ENCODE measurements at places on chromosomes 2 and 18.

DNA sequence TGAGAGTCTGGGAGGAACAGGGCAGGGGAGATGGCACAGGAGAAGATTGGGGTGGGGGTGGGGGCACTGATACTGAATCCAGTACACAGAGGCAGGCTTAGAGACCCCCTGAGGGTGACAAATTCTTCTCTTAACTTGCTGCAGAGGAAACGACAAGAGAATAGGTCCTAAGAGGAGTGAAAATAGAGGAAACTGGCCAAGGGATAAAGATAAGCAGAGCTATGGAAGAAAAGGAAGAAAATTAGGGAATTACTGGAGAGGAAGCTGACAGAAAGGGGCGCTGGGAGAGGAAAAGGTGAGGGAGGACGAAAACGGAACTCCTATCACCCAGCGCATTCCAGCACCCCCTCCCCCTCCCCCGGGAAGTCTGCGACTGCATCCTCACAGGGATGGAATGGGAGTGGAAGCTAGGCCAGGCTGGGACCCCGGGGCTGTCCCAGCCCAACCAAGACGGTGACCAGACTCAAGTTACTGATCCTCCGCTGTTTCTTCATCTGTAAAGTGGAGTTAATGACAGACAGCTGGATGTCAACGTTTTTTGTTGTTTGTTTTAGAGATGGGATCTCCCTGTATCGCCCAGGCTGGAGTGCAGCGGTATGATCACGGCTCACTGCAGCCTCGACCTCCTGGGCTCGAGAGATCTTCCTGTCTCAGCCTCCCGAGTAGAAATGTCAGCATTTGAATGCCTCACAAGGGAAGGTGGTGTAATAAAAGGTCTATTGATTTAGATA, 2.6 kb upstream of the EMX1 start:
- DNase-seq, result no peak

GRCh38 chr2:127859712-127860085, 1.7 kb upstream of the POLR2D start:
- DNase-seq, result no peak

DNA sequence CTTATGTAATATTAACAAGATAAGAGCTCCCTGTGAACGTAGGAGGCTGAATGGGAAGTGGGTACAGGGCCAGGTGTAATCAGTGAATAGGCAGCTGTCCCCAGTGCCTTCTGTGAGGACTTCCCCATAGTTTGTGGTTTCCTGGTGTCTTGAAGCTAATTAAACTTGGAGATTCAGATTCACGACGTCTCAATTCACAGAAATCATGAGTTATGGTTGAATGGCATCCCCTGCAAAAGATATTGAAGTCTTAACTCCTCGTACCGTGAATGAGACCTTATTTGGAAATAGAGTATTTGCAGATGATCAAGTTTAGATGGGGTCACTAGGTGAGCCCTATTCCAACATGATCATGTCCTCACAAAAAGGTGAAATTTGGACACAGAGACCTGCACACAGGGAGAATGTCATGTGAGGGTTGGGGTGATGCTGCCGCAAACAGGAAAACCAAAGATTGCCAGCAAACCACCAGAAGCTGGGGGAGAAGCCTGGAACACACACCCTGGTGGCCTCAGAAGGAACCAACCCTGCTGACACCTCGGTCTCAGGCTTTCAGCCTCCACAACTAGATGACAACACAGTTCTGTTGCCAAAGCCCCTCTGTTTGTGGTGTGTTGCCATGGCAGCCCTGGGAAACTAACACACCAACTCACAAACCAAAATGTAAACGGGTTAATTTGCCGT, 13.2 kb downstream of the ARL4C start:
- DNase-seq, result no peak

DNA sequence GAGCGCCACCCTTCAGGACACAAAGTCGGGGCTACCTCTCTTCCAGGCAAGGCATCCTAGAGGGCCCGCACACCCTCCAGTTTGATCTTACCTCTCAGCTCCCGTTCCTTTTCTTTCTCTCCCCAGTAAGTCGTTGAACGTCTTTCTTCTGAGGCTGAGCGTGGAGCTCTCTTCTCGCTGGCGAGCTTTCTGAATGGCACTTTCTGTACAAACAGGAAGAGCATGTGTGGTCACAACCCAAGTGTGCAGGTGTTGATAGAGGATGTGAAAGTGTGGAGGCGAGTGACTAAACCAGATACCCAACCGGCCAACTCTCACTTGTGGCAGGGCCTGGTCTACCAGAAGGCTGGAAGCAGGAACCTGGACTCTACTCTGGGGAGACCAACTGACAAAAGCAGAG, at the start of gene AFF3:
AFF3 (minus strand) TSS at position 198 of the 400 bp plus-strand sequence. CDS start 38,136 bp downstream, outside the sequence.
- no peak for DNase-seq

DNA sequence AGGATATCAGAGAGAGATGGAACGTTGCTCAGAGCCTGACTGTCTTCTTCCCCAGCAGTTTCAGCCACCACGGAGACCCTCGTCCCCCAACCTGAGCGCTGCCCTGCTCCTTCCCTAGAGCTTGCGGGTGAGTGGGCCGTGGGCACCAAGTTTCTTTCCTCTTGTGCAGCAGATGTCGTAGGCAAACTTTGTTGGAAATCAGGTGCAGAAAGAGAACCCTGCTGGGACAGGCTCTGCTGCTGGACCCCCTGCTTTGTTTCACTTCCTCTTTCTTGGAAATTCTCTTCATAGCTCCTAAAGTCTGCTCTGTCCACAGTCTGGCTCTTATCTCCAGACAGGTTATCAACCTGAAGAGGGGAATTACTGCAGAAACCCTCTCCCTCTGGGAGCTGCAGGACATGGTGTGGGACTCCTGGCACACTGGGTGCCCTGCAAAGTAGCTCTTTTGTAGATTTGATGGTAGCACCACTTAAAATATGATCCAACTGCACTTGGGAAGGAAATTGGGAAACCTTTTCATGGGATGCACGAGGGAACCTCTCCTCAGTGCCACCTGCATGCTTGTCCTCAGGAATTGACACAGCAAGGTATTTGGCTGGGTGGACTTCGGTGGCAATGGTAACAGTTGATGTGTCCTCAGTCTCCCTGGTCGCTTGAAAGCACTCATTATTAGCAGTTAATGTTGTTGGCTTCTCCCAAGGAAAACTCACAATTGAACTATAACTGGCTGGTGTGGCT, 92.2 kb downstream of the ALPK2 start:
- no peak for DNase-seq

DNA sequence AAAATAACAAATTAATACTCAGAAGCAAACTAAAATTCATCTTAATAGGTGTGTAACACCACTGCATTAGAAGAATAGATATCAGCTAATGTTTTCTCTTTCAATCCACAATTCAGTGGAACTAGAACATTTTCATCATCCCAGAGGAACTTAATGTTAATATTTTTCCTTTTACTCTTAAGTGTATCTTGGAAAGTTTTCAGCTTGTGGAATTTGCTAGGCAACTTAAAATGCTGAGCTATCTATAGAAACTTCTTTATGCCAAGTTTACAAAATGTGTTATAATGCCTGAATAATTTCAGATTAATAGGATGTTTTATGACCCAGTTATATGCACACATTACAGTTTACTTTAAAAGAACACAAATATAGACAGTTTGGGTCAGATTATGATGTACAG, 86.6 kb upstream of the FAM237A start:
- no peak for DNase-seq

GRCh38 chr2:217429981-217430500, 570.2 kb upstream of the TNP1 start:
- no peak for DNase-seq

DNA sequence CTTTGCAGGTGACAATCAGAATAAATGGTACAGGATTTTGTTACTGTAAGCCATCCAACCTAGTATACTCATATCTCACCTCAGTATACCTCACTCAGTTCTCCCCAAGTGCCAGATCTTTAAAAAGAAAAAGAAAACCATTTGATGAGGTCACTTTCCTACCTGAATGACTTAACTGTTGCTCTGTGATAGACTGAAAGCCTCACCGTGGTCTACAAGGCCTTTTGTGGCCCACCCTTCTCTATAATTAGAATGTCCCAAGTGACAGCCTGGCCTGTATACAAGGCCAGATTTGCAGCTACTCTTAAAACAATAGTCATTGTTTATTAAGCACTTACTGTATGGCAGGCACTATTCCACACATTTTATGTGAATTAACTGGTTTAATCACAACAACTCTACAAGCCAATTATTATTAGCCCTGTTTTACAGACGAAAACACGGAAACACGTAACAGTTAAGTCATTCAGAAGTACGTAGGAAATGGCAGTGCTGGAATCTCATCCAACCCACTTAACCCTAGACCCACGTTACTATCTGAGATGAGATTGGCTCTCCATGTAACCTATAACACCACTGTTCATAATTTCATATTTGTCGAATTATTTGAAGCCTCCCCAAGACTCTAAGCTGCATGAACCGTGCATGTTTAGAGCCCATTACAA, 28.3 kb downstream of the PKP4 start:
- DNase-seq, result no peak
